ENCODE measurements at places on chromosomes 3 and 15.

DNA sequence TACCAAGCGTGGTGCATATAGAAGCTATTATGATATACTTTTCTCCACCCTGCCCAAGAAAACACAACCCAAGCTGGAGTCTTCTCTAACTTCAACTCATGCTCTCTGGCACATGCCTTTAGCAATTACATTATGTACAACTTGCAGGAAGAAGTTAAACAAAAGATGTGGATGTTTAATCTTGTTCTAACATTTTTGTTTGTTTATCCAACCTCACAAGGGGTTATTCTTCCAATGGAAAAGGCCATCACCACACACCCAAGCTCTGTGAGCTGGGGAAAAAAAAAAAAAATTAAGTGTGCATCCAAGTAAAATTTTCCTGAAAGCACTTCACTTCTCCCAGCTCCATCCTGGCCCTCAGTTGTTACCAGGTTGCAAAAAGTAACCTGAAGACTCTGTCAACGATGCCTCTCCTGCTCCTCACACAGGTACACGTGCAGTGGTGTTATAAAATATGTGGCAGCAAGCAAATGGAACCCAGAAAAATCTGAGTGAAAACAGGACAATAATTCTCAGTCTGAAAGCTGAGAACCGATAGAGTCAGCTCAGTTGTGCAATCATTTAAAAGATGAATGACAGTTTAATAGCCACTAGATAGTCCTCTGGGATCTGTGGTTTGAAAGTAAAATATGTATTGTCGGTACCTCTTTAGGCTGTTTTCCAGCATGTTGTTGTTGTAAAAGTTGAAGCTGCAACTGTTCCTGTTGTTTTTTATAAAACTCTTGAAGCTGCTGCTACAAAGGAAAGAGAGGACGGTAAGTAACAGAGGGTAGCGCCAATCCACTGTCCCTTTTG is 531.4 kb downstream of the FOXP1 start:
- no peak for DNase-seq

- no peak for DNase-seq
Measured at GRCh38 chr15:53746101-53746500, 13.4 kb downstream of the WDR72 start.

- no peak for DNase-seq
Measured at GRCh38 chr3:66593978-66594377, 93.2 kb upstream of the LRIG1 start.

DNA sequence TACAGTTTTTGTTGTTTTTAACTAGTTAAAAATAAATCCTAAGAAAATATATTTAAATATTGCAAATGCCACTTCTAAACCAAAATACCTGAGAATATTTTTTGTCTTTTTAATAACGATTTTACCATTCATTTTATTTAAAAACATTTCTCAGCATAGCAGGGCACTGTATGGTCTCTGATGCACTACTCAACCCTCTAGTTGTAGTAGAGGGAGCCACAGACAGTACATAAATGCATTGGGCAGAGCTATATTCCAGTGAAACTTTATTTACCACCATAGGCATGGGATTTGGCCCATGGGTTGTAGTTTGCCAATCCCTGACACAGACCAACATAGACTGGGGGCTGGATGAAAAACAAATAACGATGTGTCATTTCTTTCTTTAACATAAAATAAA is 214.4 kb upstream of the UBE2E1 start:
- DNase-seq, result no peak

DNA sequence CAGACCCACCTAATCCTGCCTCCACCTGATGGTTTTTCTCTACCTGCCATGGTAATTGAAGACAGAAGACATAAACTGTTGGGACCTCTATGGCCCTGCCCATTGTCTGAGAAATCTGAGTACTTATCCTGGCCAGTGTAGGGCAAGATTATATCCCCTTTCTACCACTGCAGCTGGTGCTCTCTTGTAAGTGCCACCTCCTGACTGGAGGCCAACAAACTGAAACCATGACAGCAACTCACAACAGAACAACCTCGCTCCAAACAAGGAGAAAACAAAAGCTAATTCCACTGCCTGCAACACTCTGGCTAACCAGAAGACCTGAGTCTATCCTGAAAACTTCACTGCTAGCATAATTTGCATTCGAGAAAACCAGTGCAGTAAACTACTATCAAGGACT is 82.9 kb downstream of the CLDN1 start:
- no peak for DNase-seq

DNA sequence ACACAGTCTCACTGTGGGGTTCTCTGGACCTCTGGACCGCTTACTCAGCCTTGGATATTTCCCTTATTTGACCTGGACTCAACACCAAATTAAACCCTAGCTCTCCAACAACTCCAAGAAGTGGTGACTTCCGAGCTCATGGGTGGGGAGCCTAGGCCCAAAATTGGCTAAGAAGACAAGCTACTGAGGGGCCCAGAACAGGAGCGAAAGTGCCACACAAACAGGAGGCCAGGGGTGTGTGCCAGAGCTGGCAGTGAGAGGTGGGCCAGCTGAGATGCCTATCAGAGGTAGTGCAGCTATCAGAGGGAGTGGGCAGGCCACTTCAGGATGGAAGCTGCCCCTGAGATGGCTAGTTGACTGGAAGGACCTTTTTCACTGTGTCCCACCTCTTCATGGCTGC is 151.1 kb upstream of the PRR20G start:
- DNase-seq, result no peak

GRCh38 chr15:32956006-32956405 is 238.2 kb downstream of the GREM1 start:
- peak; percentile 69 for DNase-seq

GRCh38 chr3:145457825-145458552 is 703.0 kb downstream of the PLOD2 start:
- no peak for DNase-seq

- peak; percentile 93 for DNase-seq
Measured at GRCh38 chr3:197736491-197737318, at the start of gene RUBCN. Gene RUBCN, minus strand, starts transcription at chr3:197736904. Its CDS starts 185 bp downstream, at chr3:197736719.

GRCh38 chr3:147161833-147162232 is 244.5 kb downstream of the ZIC4 start:
- no peak for DNase-seq

- no peak for DNase-seq
Measured at GRCh38 chr3:177878192-177878591, 658.0 kb upstream of the KCNMB2 start.

DNA sequence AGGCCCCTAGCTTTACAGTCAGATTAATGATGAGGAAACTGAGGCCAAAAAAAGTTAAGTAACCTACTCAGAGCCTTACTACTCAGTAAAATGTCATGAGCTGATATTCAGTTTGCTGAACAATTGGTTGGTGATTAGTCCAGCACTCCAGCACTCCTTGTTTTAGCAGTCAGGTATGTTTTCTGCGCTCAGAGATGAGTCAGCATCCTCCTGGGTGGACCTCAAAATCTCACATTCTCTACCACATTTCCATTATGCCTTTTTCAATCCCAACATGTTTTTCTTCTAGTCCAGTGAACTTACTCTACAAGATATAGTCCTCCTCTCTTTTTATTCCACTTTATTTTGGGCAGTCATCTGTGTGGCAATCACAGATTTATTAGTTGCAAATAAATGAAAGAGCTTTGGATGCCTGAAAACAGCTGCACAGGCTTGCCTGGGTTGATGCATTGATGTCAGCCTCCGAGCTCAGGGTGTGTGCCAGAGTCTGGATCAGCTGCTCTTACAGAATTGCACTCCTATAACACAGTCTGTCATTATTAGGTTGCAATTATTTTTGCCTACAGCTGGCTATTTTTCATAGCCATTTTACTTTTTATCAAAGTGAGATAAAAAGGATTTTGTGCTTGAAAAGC is 133.2 kb downstream of the ARPP21 start:
- peak; percentile 50 for DNase-seq

GRCh38 chr3:65483480-65483879 is 555.2 kb downstream of the MAGI1 start:
- peak; percentile 78 for DNase-seq

DNA sequence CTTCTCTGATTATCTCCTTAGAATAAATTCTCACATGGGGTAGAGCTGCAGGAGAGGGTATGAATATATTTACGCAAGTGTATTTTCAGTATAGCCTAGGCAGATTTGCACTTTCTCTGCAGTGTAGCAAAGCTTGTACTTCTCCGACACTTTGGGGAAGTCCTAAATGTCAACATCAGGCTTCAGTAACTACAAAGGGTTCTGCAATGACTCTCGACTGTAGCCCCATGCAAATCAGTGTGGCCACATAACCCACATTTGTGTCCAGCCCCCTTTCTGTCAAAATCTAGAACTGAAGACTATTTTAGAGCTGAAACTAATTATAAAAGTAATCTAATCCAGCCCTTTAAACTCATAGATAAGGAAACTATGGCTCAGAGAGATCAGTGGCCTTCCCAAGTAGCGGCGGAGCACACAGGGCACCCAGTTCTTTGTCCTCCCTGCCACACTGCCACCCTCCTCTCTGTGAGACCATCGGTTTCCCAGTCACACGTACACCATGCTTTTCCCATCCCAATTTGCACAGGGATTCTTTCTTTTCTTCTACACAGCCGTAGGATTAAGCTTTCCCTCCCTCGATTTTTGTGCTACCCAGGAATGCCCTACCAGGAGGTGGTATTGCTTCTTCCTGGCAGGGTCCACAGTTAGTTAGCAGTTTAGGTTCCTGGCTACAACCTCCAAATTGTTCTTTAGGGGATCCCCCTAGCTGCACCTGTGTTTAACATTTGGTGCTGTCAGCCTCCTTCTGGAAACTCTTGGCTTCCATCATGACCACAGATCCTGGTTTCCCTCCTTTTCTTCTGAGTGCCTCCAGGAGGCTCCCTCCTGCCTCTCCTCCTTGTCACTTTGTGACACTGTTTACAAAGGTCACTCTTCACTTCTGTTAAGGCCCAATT is 22.9 kb downstream of the MRAS start:
- no peak for DNase-seq

DNA sequence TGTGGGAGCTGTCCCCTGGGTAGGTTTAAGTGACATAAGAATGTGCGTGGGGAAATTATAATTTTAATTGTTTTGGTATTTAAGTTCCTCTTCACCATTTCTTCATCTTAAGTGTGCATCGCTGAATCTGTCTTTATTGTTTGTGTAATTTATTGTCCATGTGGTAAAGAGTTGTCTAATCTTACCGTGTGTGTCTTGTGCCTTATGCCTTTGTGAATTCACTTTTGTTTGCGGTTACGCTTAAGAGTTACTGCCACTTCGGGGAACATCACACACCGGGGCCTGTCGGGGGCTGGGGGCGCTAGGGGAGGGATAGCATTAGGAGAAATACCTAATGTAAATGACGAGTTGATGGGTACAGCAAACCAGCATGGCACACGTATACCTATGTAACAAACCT is 767 bp downstream of the WDR48 start:
- no peak for DNase-seq

DNA sequence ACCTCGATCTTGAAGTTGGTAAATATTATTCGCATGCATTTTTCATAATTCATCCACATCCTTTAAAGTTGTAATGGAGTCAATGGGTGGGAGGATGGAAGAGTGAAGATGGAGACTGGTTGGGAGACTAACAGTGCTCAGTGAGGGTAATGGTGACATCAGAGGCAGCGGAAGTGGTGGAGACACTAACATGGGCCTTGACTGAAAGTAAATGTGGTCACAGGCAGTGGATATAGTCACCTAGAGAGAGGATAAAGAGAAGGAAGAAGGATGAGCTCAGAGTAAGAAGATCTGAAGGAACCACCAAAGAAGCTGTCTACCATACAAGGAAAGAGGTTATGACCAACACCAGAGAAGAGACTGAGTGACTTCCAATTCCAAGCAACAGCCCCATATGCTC is 281.6 kb upstream of the STT3B start:
- DNase-seq, result no peak

- DNase-seq, result peak; percentile 48
Measured at GRCh38 chr15:75023872-75024636, 664 bp downstream of the PPCDC start.

- DNase-seq, result no peak
Measured at GRCh38 chr15:85744579-85744978, 50.1 kb downstream of the KLHL25 start.

- peak; percentile 74 for DNase-seq
Measured at GRCh38 chr15:58070801-58071418, 5.4 kb upstream of the ALDH1A2 start.

DNA sequence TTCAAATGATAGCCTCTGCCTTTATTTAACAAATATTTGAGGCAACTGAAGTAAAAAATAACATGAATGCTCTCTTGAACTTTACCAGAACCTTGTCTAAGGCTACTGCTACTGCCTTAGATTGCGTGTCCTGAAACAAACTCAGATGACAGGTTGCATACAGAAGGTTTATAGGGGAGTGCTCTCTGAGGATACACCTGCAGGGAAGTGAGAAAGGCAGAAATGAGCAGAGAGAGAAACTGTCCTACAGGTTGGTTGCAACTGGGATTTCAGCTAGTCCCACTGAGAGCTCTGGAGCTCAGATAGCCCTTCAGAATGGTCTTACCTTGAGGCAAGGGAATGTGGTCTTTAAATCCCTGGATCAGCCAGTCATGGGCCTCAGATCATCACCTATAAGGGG is 165.5 kb downstream of the IL5RA start:
- no peak for DNase-seq

DNA sequence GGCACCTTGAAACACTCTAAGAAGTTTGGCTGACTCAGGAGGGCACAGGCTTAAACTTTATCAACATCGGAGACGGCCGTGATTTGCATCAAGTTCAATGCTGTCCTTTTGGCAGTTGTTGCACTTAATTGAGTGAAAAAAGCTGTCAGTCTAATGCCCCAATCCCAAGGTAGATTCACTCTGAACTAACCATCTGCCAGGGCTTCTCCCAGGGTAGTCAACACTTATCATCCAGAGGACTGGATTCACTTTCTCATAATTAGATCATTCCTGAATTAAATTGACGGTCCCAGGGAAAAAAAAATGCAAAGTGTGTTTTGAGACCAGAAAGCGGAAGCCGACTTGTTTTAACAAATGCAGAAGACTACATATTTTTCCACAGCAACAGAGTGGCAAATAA is 28.5 kb downstream of the RORA start:
- DNase-seq, result no peak

GRCh38 chr3:24451461-24452099 is 43.1 kb downstream of the THRB start:
- no peak for DNase-seq

GRCh38 chr3:147090461-147090860 is 315.9 kb downstream of the ZIC4 start:
- DNase-seq, result no peak

DNA sequence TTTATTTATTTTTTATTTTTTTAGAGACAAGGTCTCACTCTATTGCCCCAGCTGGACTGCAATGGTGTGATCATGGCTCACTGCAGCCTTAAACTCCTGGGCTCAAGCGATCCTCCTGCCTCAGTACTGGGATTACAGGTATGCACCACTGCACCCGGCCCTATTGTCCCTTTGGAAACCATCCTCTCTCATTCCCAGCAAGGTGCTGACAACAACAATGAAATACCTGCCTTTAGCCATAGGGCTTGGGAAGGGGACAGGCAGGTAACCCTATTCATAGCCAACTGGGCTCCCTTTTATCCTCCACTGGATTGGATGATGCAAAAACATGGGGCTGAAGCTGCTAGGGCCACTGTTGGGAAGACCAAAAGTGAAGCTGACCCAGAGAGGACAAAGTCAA is 43.1 kb downstream of the SCAP start:
- DNase-seq, result no peak

GRCh38 chr3:45760878-45761711 is 35.2 kb downstream of the SLC6A20 start:
- peak; percentile 17 for DNase-seq

All from pons (tissue), 1 donor.